ENCODE measurements at places on chromosomes 4 and X.

GRCh38 chr4:70863099-70863790 lies 23.6 kb upstream of the GRSF1 start:
- DNase-seq, result no peak

DNA sequence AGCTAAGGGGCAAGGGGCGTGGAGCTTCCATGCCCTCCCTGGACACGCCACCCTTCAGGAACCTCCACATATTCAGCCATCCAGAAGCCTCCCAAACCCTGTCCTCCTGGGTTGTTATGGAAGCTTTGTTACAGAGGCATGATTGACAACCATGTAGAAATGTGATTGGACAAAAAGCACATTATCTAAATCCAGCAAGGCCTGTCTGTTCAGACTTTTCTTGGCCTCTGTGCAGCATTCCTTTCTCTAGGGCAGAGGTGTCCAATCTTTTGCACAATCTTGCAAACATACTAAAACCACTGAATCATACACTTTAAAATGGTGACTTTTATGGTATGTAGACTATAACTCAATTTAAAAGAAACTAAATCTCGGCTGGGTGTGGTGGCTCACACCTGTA lies 12.7 kb downstream of the STEEP1 start:
- no peak for DNase-seq

DNA sequence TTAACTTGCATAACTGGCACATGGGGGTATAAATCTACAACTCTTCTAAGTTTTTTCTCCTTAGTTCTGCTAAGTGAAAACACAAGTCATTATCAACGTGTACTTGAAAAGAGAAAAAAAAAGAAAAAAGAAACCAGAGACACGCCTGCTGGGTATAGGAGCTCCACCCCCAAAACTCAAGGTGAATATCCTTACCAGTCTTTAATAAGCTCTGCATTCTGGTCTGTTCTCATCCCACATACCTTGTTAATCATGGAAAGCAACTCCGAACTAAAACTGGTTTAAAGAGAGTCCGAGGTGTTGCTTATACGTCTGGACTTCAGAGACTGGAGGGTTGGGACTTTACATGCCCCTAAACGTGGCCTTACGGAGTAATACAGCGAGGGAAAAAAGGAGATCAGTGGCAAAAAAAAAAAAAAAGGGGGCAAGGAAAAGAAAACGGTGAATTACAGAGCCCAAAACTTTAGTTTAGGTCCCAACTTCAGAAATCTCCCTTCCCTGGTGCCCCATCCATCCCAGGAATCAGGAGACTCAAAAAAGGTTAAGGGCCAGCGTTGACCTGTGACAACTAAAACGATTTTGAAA lies 1.0 kb downstream of the PGRMC2 start:
- DNase-seq, result no peak

GRCh38 chr4:44425614-44426208 lies 22.9 kb downstream of the KCTD8 start:
- DNase-seq, result peak; percentile 47
